NCI-H1436 (cell line): ENCODE measurements at places on chromosomes 2 and 18.

DNA sequence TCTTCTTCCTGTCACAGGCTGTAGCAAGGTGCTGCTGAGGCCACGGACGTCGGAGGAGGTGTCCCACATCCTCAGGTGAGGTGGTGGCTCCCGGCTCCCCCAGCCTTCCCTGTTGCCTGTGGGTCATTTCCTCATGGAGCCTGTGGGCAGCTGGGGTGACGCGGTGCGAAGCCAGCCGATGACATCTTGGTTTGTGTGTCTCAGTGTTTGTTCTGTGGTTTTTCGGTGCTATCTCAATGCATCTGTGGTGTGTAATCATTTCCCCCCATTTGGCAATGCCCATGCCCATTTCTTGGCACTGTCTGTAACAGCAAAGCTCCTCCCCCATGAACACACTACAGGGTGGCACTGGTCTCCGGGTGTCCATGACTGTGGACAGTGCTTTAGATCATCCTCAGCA, 6.6 kb downstream of the D2HGDH start:
- DNase-seq, result no peak

DNA sequence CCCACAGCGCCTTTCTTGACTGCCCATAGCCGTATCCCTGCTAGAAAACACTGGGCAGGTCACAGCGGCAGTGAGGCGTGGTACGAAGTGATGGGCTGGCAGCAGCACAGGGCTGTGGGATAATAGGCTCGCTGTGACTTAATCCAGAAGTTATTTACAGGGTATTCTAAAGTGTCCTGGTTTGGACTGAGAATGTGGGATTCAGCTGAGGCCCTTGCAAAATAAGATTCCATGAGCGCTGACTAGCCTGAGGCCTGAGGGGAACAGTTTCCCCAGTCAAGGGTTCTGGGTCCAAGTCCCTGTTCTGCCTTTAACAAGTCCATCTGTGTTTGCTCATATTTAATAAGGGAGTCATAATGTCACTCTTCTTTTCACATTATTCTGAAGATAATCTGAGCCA, 34.6 kb downstream of the SETBP1 start:
- DNase-seq, result no peak

DNA sequence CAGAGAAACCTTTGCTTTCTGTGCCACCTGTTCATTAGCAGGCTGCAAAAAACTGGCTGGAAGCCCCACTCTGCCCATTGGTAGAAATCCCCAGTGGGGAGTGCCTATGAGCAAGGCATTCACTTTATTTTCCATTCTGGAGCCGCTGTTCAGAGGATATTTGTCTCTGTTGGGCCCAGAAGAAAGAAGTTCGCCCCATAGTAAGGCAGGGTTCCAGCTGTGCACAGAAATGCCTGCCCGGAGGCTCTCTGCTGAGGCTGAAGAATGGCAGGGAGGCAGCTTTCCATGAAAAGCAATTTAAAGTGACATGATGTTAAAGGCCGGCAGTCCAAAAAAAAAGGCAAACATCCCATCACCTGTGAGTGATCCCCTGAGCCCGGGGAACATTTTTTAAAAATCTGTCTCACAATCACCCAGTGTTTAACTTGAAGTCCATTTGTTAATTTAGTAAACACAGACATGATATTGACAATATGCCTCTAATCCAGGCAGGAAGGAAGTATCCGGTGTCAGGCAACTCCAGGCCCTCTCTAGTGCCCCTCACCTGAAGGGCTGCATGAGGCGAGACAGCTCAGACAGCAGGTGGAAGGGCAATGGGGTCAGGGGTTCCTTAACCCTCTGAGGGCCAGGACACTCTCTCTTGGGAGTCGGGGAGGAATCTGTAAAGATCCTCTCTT, 265.1 kb upstream of the SIX2 start:
- DNase-seq, result no peak

- DNase-seq, result no peak
These were observed 387.2 kb downstream of the SOX11 start for GRCh38 chr2:6079405-6079804.

- no peak for DNase-seq
These were observed 73.0 kb downstream of the FSIP2 start for GRCh38 chr2:185811580-185811979.

DNA sequence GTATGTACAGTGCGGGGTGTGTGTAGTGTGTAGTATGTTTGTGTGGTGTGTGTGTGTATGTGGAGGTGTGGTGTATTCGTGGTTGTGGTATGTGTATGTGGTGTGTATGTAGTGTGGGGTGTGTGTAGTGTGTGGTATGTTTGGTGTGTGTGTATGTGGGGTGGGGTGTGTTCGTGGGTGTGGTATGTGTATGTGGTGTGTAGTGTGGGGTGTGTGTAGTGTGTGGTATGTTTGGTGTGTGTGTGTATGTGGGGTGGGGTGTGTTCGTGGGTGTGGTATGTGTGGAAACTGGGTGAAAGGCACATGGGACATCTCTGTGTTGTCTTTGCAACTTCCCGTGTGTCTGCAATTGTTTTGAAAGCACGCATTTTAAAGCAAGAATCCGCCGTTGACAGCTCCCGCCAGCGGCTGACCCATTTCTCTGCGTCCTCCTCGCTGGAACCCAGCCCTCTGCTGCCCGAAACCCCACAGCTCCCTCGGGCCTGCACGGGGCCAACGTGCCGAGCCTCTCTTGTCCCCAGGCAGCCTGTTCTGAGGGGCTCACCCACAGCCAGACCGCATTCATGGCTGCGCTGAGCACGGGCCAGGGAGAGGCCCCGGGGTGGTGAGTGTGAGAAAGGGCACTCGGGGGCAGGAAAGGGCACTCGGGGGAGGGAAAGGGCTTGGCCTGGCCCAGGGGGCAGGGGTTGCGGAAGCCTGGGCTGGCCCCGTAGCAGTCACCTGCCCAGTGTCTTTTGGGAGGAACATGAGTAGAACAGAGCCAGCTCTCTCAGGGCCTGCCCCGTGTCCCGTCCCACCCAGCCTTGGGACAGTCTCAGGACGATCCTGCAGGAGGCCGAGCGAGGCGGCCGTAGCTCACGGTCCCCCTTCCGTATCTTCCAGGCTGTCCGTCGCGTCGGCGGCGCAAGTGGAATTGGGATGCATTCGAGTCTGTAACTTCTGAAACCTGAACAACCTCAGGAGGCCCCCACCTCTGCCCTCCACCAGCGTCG, 61.4 kb downstream of the TWIST2 start:
- no peak for DNase-seq
